ENCODE measurements at places on chromosomes 4 and X.

DNA sequence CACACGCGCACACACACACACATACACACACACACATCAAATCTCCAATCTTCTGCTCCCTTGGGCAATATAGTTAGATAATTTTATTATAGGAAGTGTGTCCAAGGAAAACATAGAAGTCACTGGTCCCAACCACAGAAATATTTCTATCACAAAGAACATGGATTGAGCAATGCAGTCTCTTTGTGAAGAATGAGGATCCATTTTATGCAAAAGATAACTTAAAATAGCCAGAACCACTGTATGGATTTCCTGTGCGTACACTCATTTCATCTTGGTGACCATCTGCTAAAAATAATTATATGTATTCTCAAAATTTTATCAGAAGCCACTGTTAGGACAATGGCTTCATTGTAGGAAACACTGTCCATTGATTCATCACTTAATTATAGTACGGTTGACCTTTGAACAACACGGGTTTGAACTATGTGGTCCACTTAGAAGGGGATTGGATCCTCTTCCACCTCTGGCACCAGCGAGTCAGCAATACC lies 169.6 kb upstream of the MXRA5 start:
- DNase-seq: no peak

- DNase-seq: no peak
Observed at GRCh38 chr4:158802914-158803313, 34.1 kb downstream of the FNIP2 start.

GRCh38 chr4:100168521-100168920 lies 21.7 kb downstream of the DDIT4L start:
- DNase-seq: no peak

DNA sequence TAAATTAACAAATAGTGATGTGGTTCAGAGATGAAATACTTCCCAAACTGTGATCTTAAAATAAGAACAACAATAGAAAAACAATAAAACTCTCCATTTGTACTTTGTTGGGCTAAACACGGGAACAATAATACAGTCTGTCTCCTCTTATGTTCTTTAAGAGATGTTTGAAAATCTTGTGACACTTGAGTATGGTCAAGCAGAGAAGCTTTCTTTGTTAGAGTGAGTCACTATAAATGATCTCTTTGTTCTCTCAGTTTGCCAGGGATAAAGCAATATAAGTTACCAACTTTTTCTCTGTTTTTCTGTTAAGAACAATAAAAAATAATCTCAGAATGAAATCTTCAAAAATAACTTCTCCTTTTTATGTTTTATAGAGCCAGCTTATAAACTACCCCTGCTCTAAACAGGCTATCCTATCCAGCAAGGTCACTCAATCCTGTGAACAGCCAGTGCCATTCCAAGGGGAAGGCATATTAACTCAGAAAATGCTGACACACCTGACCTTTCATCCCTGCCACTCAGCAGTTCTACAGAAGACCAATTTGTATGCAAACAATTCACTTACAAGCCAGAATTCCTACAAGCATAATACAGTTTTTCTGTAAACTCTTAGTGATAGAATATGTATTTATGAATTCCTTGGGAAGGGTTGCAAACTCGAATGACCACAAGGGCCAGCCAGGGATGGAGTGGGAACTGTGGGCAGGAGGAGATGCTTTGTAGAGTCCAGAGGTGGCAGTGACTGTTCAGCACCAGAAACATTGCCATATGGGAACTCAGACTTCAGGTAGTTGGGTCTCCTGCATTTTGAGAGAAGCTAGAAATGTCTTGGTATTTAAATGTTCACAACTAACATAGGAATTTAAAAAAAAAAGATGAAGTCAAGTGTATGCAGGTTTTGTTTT lies 52.2 kb downstream of the AFM start:
- no peak for DNase-seq

- DNase-seq: no peak
Observed at GRCh38 chr4:39626261-39626660, 12.4 kb downstream of the SMIM14 start.

DNA sequence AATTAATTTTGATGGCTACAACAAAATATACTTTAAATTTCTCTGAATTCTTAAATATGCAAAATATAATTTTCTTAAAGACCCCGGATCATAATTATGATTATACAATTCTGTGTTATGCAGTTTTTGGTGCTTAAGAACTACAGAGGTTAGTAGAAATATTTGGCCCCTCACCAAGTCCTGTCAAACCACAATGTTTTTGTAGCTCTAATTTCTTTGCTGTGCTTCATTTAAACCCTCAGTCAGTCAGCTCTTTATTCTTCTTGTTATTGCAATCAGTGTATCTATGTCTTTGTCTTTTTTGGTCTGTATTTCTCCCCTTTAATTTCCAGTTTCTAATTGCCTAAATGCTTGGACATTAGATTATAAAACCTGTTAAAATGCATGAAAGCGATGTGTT lies 186.1 kb downstream of the CAMK2D start:
- DNase-seq: no peak

DNA sequence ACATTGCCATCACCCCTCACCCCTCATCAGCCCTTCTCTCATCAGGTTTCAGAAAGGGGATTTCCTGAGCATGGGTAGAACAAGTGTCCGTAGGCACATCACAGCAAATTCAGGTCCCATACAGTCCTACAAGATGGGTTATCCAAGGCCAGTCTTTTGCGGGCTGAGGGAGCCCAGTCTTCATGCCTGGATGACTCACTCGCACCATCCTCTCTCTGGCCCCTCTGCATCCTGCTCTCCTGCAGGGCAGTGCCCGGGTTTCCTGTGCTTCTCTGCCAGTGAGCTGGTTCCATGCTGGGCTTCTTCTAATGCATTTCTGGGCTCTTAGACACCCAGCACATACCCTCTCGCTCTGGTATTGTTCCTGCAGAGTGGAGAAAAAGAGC lies 7.3 kb upstream of the INTS6L start:
- DNase-seq: no peak

DNA sequence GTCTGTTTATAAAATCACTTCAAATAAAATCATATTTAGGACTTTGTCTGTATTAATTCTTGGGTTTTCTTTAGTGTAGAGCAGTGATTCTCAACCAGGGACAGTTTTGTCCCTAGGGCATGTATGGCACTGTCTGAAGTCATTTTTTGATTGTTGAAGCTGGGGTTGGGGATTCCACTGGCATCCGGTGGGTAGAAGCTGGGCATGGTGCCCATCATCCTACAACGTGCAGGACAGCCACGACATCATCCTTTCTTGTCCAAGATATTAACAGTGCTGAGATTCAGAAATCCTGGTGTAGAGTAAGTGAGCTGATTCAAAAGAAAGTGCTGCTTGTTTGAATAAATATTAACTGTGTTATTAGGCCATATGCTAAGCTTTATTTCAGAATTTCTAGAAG lies 28.6 kb downstream of the DCLK2 start:
- no peak for DNase-seq

DNA sequence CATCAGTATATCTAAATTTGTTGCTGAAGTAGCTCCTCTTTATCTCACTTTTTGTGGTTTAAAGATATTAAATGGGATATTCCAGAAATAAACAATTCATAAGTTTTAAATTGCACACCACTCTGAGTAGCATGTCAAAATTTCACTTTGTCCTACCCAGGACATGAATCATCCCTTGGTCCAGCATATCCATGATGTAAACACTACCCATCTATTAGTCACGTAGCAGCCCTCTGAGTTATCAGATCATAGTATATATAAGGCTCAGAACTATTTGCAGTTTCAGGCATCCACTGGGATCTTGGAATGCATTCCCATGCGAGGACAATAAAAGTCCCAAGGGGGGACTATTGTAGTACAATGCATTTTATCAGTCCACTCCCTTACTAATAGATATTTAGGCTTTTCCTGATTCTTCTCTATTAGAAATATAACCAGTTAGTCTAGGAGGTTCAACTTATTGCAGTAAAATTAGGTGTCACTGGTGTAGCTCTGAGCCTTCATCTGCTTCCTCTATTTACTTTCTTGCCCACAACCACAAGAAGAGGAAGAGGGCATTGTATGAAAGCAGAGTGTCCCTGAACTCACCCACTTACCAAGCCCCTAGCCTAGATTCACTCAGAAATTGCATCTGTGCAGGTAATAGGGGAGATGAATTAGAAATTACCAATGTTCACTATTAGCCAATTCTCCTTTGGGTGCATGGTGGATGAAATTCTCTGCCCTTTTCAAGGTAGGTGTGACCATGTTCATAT lies 409.8 kb upstream of the GALNT7 start:
- DNase-seq: no peak

DNA sequence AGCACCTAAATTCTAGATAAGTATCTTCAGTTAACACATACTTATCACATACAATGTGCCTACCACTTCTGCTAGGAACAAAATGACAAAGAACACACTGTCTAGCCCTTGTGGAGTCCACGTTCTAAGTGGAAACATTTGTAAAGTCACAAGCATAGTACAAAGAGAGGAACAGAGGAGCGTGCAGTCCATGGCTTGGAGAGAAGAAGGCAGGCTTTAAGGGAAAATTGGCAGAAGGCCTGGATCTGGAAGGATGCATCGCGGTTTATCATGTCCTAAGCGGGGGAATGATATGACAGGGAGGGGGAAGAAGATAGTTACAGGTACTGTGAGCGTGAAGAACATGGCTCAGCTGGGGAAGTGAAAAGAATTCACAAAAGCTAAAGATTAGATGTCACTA lies 218.0 kb downstream of the PRDM5 start:
- no peak for DNase-seq

- no peak for DNase-seq
Observed at GRCh38 chr4:25770847-25771246, 91.9 kb downstream of the SEL1L3 start.

DNA sequence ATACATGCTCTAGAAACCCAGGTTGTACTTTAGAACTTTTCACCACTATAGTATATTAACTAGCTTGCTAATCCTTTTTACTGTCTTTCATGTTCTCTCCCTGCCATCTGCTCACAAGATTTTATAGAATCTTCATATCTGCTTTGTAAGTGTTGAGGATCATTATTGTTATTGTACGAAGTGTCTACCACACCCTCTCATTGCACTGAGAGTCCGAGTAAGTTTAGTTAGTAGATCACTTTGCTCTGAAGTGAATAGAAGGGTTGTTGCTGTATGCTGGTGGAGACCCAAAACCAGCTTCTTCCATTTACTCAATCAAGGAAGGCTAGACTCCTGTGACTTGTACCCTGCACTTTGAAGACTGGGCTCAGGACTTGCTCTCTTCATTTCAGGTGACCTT lies 17.1 kb downstream of the GAB1 start:
- DNase-seq: no peak

GRCh38 chr4:6308899-6309643 lies 39.4 kb downstream of the WFS1 start:
- peak; percentile 48 for DNase-seq

DNA sequence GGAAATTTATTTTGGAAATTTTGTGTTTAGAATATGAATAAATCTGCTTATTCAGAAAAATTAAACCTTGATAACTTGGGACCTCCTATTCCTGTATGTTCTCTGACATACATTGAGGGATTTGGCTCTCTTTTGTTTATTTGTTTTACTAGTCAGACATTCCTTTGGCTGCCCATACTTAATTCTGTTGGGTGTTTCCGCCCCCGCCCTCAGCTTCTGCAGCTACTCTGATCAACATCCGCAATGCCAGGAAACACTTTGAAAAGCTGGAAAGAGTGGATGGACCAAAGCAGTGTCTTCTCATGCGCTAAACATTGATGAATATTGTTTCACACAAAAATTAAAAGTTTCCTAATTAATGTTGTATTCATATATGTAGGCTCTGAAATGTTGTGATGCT lies 40.5 kb downstream of the RRAGB start:
- DNase-seq: no peak

GRCh38 chr4:25001509-25001908 lies 29.2 kb downstream of the LGI2 start:
- DNase-seq: no peak

DNA sequence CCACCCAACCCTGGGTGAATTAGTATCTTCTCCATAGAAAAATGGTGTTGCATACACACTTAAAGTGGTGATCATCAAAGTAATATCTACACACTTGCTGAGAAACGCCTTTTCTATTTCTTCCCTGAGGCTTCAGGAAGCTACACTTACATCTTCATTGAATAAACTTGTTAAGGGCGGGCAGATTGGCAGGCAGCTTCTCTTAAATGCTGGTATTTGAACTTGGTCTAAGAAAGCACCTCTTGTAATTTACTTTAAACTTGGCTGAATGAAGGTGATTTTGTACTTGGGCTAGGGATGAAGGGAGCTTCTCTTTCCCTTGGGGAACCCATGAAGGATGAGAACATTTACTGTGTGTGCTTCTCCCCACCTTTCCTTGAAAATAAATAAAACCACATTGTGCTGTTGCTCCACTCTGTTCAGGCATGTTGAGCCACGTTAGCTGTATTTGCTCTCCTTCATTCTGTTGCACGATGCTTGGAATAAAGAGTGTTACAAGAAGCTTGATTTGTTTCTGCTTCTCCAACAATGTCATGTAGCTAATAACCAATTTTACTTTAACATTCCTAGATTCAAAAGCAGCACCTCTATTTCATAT lies 430.1 kb downstream of the ANKRD50 start:
- DNase-seq: no peak

- DNase-seq: peak; percentile 4
Observed at GRCh38 chrX:136491832-136492231, 4.1 kb downstream of the BRS3 start.

DNA sequence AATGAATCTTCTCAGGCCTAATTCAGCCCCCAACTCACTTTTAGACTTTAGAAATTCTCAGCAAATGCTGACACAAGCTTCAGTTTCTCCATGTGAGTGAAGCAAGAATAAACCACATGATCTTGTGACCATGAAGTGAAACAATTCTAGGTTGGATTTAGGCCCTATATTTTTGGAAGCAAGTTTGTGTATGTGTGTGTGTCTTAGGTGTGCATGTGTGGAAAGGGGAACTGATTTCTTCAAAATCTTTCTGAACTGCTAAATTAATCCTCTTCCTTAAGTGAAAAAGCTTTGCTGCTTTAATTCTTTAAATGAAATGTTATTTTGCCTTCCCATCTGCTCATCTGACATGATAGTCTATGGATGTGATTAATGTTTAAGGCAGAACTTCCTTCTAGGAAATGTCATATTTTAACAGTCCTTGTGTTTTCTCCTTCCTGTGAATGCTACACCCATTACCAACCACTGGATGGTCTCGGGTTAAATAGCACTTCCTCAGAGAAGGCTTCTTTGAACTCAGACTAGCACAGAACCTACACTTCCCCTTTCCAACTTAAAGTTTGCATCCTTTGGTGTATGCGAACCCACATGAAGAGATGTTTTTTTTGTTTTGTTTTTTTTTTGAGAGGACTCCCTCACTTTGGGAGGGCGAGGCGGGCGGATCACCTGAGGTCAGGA lies 1.2 kb upstream of the TMEM144 start:
- no peak for DNase-seq

DNA sequence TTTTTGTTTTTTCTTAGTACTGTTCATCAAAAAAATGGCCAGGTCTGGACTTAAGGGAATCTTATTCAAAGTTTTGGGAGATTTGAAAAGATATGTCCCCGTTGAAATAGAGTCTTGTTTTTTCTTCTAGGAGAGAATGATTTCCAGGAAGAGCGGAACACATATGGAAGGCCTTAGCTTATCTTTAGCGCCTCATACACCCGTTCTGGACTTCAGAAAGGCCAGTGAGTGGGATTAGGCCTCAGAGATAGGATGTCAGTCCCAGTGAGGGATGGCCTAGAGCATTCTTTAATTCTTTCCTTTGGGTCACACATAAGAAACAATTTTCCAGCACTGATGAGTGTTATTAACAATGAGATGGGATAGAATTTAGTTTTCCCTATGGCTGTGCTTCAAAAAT lies 54.5 kb upstream of the HAND2 start:
- DNase-seq: no peak

All from iPS-NIHi11 (cell line).